ENCODE measurements at places on chromosomes 12 and 14.

DNA sequence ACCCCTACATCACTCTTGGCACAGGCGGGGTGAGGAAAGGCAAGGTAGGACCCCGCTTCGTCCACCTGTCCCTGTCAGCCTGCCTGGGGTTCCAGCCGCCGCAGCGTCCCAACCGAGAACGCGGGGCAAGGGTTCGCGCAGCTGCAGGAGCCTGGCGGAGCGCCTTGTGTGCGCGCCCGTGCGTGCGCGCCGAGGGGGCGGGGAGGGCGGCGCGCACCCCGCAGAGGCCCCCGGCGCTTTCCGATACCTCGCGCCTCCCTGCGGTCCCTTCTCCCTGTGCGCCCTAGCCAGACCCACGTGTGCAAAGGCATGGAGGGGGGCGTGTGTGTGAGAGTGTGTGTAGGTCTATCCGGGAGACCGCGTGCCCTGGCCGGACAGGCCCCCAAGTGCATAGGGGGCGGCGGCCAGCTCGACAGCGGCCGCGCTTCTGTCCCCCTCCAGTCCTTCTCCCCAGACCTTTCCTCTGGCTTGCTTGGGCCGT is 122.4 kb downstream of the TSPAN9 start:
- DNase-seq: no peak

DNA sequence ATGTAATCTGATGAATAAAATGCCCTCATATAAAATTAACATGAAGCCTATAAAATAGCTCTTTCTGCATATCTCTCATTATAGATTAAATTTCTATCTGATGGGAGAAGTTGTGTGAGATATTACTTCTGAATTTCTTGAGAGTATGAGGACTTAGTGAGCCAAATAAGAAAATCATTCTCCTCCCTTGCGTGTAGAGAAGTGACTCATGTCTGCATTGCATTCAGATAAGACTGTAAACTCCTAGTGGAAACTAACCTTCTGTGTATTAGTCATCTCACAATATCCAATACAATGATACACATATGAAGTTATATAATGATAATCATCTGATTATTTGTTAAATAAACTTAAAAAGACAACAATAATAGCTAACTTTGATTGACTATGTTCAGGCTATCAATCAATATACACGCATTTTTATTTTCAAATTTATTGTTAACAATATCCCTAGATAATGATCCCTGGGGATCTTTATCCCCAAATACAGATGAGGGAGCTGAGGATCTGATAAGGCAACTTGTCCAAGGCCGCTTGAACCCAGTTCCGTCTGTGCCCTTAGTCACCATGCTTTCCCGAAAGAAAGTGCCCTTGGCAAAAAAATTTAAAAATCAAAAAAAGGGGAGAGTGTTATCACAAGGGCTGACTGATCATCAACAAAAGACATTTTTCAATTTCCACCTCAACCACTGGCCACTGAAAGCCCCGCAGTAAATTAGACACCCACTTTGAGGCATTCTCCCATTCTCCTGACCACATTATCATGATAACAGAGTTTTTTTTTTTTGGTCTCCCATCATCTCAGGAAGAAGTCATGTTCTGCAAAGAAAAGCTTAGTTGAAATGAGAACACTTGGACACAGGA is 189.2 kb upstream of the RASSF8 start:
- no peak for DNase-seq

DNA sequence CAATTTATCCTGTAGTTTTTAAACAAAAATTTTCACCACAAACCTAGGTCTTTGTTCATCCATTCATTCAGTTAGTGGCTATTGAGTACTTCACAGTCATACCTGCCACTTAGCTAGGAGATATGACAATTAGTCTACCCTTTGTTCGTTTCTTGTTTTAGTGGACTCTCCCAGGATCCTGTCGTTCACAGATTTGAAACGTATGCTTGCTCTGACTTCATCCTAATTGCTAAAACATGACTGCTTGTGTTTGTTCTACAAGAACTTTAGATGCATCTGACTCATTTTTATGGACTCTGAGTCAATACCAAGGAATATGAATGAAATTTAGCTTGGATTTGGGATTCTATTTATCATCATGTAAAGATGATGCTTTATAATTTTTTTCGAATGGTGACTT is 69.5 kb downstream of the TBC1D30 start:
- DNase-seq: no peak

GRCh38 chr12:97093187-97093683 is 186.2 kb downstream of the NEDD1 start:
- DNase-seq: no peak

DNA sequence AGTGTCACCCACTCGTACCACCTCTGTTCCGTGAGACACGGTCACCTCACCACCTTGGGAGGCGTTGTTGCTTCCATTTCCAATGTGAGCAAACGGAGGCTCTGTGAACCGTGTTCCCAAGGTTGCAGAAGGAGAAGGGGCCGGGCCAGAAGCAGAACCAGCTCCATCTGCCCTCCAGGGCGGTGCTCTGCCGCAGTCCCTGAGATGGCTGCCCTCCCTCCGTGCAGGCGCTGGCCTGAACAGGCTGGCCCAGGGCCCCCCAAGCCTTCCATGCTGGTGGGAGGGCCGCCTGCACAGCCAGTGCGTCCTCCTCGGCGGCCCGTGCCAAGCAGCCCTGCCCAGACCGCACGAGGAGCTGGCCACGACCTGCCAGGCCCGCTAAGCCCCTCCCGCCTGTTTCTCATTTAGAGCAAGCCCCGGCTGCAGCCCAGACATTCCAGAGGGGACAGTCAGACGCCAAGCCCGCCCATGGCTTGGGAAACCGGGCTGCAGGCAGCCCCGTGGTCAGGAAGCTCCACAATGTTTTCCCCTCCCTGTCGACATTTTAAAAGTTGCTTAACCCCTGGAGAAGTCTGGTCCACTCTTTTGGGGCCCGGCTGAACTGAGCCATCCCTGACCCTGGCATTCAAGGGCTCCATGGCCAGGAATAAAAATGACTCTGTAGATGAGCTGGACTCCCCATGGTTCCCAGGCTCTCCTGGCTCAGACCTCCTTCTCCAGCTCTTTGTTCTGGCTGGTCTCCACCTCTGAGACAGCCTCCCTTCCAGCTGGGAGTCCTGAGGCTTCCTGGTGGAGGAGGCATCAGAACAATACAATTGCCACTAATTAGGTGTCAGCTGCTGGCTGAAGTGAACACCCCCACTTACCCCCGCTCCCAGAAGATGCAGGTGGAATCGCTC is 236.0 kb downstream of the BCL11B start:
- no peak for DNase-seq
